ENCODE measurements at places on chromosomes 5 and 9. TPM values are rescaled to one million over a fixed set of nuclear protein-coding genes. Genes with fewer than 3 reads are reported as not detected.

Gene SLC36A2
- polyA plus RNA-seq, result 0.09 TPM

Gene COL23A1
- polyA plus RNA-seq, result 8.2 TPM

Gene SLC45A2
- polyA plus RNA-seq, result 0.13 TPM

Gene ATOSB
- polyA plus RNA-seq, result 12.3 TPM

Gene AFAP1L1
- polyA plus RNA-seq, result 36.8 TPM

Gene FAM13B
- 47.6 TPM for polyA plus RNA-seq

Gene GRIA1
- polyA plus RNA-seq, result 10.6 TPM

Gene IFNK
- not detected for polyA plus RNA-seq

Gene DNAH5
- polyA plus RNA-seq, result 3.8 TPM

Gene LCN15
- 0.10 TPM for polyA plus RNA-seq

Gene LECT2
- 0.79 TPM for polyA plus RNA-seq

Gene IFNA21
- polyA plus RNA-seq, result 0.17 TPM

Gene OR1N2
- polyA plus RNA-seq, result not detected

Gene DMRT3
- polyA plus RNA-seq, result not detected

Gene MARVELD2
- 18.9 TPM for polyA plus RNA-seq

Gene MEIKIN
- polyA plus RNA-seq, result not detected

Gene STK10
- 20.0 TPM for polyA plus RNA-seq

Gene GPR151
- polyA plus RNA-seq, result not detected

Gene FCN1
- 6.7 TPM for polyA plus RNA-seq

Gene ABO
- 7.2 TPM for polyA plus RNA-seq

Gene CSNK1G3
- 50.9 TPM for polyA plus RNA-seq

Gene PCSK5
- 13.3 TPM for polyA plus RNA-seq

Gene ANKRD55
- polyA plus RNA-seq, result 0.34 TPM

Gene MRPS30
- polyA plus RNA-seq, result 55.2 TPM

Gene LCN1
- not detected for polyA plus RNA-seq

Gene HBEGF
- polyA plus RNA-seq, result 7.2 TPM

Gene SAPCD2
- polyA plus RNA-seq, result 13.7 TPM

Gene SVEP1
- 25.9 TPM for polyA plus RNA-seq

Gene SEMA6A
- 36.7 TPM for polyA plus RNA-seq

Gene DUSP1
- 336 TPM for polyA plus RNA-seq

Gene HARS2
- polyA plus RNA-seq, result 49.3 TPM

Gene LCN9
- polyA plus RNA-seq, result not detected

Gene STK32A
- 2.2 TPM for polyA plus RNA-seq

Gene SLC6A7
- polyA plus RNA-seq, result not detected

Gene JAK2
- polyA plus RNA-seq, result 10.2 TPM

Gene SAXO1
- 0.31 TPM for polyA plus RNA-seq

Gene PNPLA7
- 4.7 TPM for polyA plus RNA-seq

Gene IFT74
- polyA plus RNA-seq, result 35.5 TPM

Gene MYOT
- polyA plus RNA-seq, result 1.8 TPM

Gene LIX1
- 1.2 TPM for polyA plus RNA-seq

Gene HAND1
- polyA plus RNA-seq, result not detected

Gene TAF11L5
- polyA plus RNA-seq, result not detected

Gene CCDC171
- 12.3 TPM for polyA plus RNA-seq

Gene HMCN2
- polyA plus RNA-seq, result 0.55 TPM

Gene COL27A1
- polyA plus RNA-seq, result 117 TPM

Gene C5orf52
- polyA plus RNA-seq, result not detected

Gene TRIM41
- polyA plus RNA-seq, result 28.1 TPM

Gene CTSV
- 1.6 TPM for polyA plus RNA-seq

Gene CTNND2
- polyA plus RNA-seq, result 1.9 TPM

Gene ARHGAP26
- polyA plus RNA-seq, result 14.2 TPM

Gene FOXD4
- 0.34 TPM for polyA plus RNA-seq

All from right lung (tissue), 10 donors.